Activated CD4-positive, alpha-beta memory T cell treated with anti-CD3 and anti-CD28 coated beads, Interleukin-2, amount 10 ng/mL, durations not matched to agents 7 days and 5 days (primary cell): ENCODE measurements at places on chromosomes 2 and 18. TPM values are rescaled to one million over a fixed set of nuclear protein-coding genes. Genes with fewer than 3 reads are reported as not detected.

Gene MC5R
- not detected for total RNA-seq

Gene BOLL
- total RNA-seq, result not detected

Gene TUBA4B
- total RNA-seq, result not detected

Gene SMAD7
- total RNA-seq, result 31.0 TPM

Gene PXDN
- not detected for total RNA-seq
